Stimulated activated CD4-positive, alpha-beta T cell treated with anti-CD3 and anti-CD28 coated beads, Interleukin-1b, Interleukin-23, amount 100 ng/mL, for 4 hours (primary cell): ENCODE measurements at places on chromosomes 3 and 15.
A peak's percentile ranks its signal among the peaks of the same experiment; 100 is the strongest.

DNA sequence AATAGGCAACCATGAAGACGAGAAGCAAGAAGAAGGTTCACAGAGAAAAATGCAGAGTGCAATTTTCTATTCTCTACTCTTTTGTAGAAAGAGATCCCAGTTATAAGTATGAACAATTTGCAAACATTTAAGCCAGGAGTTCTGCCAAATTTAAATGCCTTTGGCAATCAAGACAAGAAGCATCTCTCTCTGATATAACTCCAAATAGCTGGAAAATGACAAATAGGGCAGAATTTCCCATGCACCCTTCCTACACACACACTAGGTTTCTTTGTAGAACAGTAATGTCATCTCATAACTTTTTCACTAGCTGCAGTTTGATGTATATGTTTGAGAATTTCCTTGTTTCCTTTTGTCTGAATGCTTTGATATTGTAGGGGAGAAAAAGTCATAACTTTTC, 333.5 kb upstream of the AZI2 start:
- DNase-seq = no peak

GRCh38 chr3:139460076-139460475, 16.2 kb downstream of the RBP2 start:
- no peak for DNase-seq

GRCh38 chr3:85264381-85264780, 305.6 kb downstream of the CADM2 start:
- no peak for DNase-seq

DNA sequence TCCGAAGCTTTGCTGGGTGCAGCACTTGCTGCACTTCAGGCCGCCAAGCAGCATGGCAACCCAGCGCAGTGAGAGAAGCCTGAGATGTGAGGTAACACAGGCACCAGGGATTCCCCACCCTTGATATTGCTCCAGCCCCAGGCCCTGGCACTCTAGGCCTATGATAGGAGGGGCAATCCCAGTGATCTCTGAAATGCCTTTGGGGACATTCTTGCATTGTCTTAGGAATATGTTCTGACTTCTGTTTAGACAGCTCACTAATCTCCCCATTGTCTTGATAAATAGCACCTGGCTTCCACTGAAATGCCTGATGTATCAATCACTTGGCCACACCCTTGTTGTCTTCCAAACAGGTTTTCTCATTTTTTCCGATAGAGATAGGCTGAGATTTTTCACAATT, 102.8 kb downstream of the SOX14 start:
- no peak for DNase-seq

DNA sequence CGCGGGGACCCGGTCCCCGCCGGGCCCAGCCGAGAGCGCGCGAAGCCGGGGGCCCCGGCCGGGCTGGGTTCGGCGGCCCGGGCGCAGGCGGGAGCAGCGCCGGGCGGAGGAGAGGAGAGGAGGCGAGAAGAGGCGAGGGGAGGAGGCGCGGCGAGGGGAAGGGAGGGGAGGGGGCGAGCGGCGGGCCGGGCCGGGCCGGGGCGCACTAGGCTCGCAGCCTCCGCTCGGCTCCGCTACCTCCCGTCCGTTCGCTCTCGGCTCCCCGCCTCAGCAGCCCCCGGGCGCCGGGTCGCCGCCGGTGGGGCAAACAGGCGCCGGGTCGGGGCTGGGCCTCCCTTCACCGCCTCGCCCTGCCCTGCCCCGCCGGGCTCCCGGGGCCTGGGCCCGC, 351 bp downstream of the INSYN1 start:
- DNase-seq = no peak

DNA sequence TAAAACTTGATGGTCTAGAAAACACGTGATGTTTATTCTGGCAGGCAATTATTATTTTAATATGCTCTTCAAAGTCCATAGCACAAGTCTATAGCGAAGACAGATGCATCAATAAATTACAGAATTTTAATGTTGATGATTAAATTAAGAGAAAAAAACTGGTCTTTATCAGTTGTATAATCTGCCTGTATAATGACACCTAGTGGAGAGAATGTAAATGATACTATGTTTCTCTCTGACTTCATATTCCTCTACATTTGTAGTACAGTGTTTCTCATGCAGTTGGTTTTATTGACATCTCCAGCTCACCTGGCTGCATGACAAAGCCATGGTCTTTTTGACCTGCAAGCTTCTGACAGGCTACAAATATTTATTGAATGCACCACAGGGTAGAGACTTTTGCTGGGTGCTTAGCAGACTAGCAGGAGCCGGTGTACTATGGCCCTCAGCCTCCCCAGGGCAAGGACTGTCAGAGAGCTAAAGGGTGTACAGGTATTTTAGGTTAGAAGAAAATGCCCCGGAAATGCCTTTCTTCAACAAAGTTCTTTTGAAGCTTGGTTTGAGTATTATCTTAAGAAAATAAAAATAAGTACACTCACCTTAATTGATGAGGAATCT, 289.9 kb downstream of the GAP43 start:
- DNase-seq = no peak

DNA sequence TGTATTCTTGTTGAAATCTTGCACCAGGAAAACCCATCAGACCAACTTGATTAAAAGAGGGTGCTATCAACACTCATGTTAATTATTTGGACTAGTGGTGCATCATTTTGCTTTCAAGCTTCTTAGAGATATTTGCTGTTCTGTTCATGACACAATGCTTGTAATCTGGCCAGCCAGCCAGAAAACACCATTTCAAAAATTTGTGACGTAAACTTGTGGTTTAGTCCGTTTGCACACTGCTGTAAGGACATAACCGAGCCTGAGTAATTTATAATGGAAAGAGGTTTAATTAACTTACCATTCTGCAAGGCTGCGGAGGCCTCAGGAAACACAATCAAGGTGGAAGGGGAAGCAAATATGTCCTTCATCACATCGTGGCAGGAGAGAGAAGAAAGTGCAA, 374.3 kb upstream of the TGFBR2 start:
- no peak for DNase-seq

GRCh38 chr15:82832601-82833361, 23.4 kb downstream of the WHAMM start:
- DNase-seq = peak; percentile 24

GRCh38 chr15:68145706-68146105, 59.4 kb downstream of the CALML4 start:
- DNase-seq = no peak

GRCh38 chr15:92520914-92521623, 127.4 kb downstream of the ST8SIA2 start:
- no peak for DNase-seq

DNA sequence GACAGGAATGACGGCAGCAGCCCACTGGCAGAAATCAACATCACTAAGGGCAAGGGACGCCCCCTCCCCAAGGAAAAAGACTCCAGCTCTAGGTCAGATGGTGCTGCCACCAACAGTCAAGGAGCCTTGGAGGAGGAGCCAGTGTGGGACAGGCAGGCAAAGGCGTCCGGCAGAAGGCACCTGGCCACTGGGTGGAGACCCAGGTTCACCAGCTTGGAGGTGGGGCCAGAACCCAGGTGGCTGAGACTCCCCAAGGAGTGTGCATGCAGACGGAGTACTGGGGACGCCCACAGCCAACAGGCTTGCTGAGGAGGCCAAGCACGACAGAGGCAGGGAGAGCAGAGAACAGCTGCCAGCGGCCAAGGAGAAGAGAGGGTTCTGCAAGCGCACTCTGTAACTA, 35.2 kb downstream of the PTPN23 start:
- no peak for DNase-seq

GRCh38 chr3:111128884-111129283, 57.3 kb downstream of the NECTIN3 start:
- DNase-seq = no peak

- peak; percentile 60 for DNase-seq
Observed at GRCh38 chr15:31435261-31435911, 108.8 kb downstream of the KLF13 start.

DNA sequence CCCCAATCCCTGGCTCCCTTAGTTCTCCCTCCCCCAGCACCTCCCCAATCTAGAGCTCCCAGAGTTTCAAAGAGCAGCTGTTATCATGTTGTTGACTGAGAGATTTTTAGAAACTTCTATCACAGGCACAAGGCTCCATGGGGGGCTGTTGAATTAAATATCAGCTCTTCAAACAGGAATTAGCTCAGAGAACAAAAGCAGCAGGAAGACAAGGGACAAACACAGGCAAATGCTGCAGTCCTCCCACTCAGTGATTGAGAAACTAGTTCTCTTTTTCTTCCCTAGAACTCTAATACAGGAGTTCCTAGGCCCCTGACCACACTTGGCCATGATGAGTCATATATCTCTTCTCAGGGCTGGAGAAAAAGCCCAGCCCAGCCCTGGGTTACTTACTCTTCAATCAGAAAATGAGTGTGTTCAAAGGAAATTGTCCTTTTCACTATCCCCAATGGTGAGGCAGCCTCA, 262.1 kb downstream of the IGSF11 start:
- DNase-seq = no peak

GRCh38 chr3:41199866-41200668, 762 bp downstream of the CTNNB1 start:
- no peak for DNase-seq

- no peak for DNase-seq
Observed at GRCh38 chr15:64861960-64862359, 20.2 kb downstream of the PLEKHO2 start.

DNA sequence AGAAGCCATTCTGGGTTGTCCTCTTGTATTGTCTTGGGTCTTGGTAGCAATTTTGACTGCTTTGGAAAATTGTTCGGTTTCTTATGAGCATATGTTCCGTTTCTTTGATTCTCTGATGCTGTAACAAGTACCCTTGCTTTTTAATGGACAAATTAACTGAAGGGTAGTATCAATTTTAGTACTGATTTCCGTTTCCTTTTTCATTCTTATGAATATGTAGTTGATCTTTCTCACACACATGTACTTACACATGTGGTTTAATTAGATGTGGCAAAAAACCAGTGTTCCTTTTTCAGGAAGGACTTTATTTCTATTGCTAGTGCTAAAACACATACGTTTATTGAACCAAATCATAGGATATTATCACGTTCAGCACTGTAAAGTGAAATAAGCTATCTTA, 119.1 kb downstream of the TCF12 start:
- no peak for DNase-seq

DNA sequence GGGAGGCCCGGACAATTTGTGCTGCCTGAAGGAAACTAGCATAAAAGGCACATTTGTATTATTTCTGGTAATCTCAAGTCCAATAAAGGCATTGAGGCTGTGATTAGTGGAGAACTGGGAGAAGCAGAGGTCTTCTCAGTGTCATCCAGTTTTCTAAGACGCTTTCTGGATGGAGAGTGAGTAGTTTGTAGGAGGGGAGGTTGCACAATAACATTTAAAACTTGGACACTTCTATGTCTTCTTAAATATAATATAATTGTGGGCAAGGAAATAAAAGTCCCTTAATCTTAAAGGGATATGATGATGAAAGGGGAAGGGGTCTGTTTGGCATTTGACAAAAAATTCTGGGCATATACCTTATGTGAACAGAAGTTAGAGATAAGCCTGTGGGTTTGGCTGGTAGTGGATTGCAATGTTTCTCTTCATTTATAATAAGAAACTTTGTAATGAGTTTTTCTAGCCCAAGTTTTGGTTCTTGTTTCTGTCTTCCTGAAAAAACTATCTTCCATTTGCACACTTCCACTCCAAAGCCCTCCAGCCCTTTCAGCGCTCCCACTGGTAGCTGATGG, 291.6 kb upstream of the TGFBR2 start:
- no peak for DNase-seq

DNA sequence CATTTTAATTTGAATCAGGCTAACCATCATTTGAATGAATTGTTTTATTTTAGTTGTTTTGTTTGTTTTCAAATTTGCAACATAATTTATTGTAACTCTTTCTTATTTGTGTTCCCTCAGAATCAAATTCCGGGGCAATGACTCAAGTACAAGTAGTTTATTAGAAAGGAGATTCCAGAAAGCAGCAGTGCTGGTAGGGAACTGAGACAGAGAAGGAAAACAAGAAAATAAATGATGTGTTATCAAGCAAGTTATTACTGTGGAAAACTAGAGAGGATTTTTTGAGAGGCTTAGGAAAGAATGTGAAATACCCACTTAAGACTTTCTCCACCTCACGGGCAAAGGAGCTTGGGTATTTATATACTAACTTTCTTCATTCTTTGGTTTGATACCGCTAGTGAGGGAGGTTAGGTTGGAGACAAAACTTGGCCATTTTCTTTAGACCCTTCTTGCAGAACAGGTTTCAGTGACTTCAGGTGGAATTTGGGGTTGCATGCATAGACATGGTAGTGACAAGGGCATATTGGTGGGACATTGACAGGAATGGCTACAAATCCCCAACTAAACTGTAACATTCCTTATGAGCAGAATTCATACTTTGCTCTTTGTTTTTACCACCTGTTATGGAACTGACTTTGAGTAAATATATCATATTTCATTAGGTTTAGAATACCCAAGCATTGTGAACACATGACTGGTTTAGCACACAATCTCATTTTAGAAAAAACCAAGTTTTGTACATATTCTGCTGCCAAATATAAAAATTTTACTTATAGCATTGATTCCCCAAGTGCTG, 254.3 kb downstream of the ZBBX start:
- no peak for DNase-seq

GRCh38 chr15:40450047-40450446, 9.3 kb downstream of the BAHD1 start:
- DNase-seq = no peak

- DNase-seq = peak; percentile 60
Observed at GRCh38 chr15:89167267-89168176, 53.9 kb downstream of the RLBP1 start.
